ENCODE measurements at places on chromosomes 5 and 9.
A peak's percentile ranks its signal among the peaks of the same experiment; 100 is the strongest.

- no peak for DNase-seq
These were observed 16.3 kb downstream of the LARP1 start for GRCh38 chr5:154771383-154771901.

DNA sequence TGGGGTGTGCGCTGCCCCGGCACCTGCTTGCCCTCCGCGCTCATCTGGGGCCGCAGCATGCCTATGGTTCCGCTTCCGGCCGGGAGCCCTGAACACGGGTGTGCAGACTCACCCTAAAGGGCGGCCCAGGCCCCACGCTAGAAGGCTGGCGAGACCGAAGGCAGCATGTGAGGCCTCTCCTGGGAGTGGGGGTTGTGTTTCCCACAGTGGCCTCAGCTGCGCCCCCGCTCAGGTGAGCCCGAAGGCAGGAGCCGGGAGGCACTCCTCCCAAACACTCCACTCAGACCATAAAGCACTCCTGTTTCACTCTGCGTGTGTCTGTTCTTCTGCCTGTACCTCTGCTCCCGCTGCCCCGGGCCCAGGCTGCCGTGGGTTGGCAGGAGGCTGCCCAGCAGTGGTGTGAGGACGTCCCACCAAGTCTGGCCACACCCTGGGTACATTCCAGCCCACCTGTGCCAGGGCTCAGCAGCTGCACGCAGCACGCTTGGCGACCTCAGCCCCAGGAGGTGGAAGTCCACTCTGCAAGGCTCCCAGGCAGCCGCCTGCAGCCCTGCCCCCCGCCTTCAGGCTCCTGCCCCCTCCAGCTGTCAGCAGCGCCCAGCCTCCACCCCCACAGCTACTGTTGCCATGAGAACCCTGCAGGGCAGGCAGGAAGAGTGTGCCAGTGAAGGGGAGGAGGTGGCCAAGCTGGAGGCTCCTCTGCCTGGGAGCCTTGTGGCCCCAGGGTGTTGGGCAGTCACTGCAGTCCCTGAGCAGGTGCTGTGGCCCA is 1.2 kb upstream of the AJM1 start:
- no peak for DNase-seq

DNA sequence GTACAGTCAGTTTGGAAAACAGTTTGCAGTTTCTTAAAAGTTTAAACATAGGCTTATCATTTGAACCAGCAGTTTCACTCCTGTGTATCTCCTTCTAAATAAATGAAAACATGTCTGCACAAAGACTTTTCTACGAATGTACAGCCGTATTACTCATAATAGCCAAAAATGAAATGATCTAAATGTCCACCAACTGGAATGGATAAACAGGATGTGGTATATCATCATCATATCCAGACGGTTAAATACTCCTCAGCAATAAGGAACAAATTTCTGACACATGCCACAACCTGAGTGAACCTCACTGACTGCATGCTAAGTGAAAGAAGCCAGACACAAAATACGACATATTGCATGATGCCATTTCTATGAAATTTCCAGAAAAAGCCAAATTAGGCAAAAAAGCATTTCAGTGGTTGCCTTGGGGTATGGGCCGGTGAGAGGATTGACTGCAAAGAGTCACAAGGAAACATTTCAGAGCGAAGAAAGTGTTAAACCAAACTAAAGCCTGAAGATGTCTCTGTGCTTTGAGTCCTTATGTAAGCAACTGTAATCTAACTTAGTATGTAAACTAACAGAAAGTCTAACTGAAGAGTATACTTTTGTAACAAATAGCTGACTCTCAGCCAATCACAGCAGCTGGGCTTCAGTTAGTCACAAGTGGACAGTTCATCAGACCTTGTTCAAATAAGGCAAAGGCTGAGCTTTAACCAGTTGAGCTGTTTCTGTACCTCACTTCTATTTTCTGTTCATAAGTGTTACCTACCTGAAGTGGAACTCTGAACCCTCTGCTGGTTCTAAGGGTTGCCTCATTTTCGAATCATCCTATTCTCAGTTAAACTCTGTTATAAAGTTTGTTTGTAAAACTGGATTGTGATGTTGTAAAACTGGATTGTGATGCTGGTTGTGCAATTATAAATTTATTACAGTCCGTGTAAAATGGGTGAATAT is 65.2 kb downstream of the TRIO start:
- no peak for DNase-seq

GRCh38 chr5:53569453-53569852 is 9.0 kb downstream of the NDUFS4 start:
- no peak for DNase-seq

DNA sequence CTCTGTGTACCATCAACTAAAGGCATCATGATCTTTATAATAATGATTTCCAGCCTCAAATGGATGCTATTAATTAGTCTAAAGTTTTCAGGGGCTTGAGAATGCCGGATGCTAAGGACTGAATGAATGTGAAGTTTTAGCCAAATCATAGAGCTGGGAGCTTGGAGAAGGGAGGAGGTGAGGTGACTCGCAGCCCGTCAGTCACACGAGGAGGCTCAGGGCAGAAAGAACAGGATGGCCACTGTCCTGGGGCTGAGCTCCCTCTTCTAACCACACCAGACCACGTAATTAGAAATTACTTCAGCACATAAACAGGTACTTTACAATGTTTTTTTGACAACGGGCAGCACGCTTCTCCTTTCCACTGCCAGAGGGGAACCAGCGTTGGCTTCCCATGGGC is 222.6 kb downstream of the NPR3 start:
- DNase-seq: no peak

DNA sequence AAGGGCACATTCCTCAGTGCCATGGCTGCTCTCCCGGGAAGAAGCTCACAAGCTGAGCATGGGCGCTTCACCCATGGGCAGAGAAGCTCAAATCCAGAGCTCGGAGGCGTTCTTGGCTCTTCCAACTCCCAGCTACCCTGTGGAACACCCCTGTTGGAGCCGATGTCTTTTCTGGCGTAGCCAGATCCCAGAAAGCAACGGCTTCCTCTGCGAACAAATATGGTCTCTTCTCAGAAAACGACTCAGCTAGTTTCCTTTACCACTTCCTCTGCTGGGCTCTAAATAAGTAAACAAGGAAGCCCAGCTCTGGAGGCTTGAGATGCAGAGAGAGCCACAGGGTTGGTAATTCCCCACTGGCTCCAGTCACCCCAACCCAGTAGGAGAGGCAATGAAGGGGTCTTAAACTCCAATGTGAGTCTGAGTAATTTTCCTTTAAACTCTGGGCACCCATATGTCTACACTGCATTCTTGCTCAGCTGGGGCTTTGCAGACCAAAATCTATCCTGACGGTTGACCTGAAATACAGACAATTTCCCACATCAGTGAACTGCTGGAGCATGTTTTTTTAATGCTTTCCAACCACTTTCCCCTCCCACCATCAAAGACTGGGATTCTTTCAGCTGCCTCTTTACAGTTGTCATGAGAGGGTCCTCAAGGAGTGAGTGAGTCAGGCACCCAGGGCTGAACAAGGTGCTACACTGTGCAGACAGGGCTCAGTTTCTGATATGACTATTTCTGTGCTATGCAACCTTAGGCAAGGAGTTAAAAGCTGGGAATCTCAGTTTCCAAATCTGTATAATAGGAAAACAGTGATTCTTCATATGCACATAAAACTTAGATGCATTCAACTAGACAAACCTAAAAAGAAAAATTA is at the start of gene LCP2:
Gene LCP2 (minus strand): TSS at position 189 of the 874 bp plus-strand sequence. CDS start 166 bp downstream, at position 23.
- DNase-seq: no peak

GRCh38 chr5:36367524-36367923 is 65.8 kb upstream of the RANBP3L start:
- DNase-seq: no peak

GRCh38 chr5:32057187-32058096 is 116.7 kb downstream of the GOLPH3 start:
- no peak for DNase-seq

- DNase-seq: no peak
These were observed 546.9 kb upstream of the C9orf72 start for GRCh38 chr9:28120184-28120583.

GRCh38 chr9:13088720-13089427 is 190.6 kb downstream of the MPDZ start:
- peak; percentile 8 for DNase-seq

DNA sequence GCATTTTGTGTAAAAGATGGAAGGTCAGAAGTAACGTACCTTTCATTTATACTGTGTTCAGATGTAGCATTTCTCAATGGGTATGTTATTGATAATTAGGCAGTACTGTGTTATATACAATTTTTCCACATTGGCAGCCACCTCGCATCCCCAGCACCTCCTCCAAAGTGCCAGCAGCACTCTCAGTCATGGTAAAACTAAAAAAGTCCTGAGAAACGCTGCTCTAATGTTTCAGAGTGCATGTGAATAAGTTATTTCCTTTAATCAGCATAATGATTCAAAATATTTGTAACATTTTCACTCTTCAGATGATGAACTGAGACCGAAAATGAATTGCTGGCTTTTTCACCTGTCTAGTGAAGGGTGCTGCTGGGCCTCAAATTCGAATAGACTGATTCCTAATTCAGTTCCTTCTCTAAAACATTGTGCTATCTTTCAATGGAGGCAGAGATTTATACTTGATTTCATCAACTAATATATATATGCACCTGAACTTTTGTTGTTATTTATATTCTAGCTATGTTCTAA is 79.9 kb upstream of the ANKRD55 start:
- no peak for DNase-seq

GRCh38 chr5:178996156-178996555 is 1.0 kb upstream of the GRM6 start:
- DNase-seq: no peak

DNA sequence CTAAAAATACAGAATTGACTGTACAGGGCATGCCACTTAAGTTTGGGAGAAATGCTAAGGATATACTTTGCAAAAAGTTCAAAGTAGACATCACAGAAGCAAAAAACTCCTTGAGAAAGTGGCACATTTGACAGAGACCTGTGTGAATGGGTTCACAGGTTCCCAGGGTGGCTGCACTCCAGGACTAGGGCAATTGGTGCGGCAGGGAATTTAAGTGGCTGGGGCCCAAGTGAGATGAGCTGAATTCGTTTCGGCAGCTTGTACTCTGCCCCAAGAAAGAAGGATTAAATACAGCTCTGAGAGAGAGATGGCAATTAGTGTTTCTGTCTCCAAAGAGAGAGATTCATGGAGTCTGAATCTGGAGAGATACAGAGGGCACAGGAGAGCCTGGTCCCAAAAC is 280.1 kb downstream of the FBXL17 start:
- DNase-seq: no peak

DNA sequence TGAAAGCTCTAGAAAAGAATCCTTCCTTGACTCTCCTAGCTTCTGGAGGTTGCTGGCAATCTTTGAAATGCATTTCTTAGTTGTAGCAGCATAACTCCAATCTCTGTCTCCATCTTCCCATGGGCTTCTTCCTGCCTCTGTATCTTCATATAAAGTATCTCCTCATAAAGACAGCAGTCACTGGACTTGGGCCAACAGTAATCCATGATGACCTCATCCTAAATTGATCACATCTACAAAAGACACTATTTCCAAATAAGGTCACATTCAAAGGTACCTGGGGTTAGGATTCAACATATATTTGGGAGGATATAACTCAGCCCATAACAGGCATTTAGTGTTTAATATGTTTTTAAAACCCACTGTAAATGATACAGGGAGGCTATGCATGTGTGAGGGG is 123.3 kb downstream of the MLLT3 start:
- DNase-seq: no peak

DNA sequence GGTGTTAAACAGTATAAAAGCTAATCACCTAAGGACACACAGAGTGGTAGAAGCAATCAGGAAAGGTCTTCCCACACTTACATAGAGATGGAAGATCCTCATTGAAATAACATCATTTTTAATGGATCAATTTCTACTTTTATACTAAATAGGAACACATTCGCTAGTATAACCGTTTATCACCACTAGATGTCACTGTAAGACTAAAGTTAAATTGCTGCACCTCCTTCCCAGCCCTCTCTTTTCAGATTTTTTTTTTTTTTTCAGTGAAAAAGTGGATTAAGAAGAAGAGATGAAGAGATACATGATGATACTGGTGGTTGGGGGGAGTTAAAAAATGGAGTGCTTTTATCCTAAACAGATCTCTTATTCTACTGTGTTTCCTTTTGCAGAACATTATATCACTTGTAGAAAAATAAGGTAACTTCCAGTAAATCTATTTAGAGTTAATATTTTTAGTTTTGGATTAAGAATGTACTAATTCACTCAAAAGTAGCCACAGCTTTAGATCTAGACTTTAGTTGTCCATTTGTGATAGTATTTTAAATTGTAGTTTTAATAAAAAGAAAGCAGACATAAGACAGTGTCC is 116.9 kb upstream of the ARRDC3 start:
- peak; percentile 13 for DNase-seq

GRCh38 chr9:18202924-18203323 is 271.0 kb upstream of the ADAMTSL1 start:
- DNase-seq: no peak

Measured in hematopoietic multipotent progenitor cell treated with erythropoietin and hydrocortisone succinate and interleukin-3 and kit ligand, for 17 days (in vitro differentiated cells).